ENCODE measurements at places on chromosomes 3 and 15.

GRCh38 chr3:115628075-115628412 is 4.7 kb downstream of the GAP43 start:
- H3K4me3 ChIP-seq, result no peak overlapping the region
- H3K27ac ChIP-seq, result no peak overlapping the region
- peaks cover 17% of the 10 kb centered on the region for H3K27me3 ChIP-seq
- no peaks in the 10 kb centered on the region for H3K36me3 ChIP-seq

DNA sequence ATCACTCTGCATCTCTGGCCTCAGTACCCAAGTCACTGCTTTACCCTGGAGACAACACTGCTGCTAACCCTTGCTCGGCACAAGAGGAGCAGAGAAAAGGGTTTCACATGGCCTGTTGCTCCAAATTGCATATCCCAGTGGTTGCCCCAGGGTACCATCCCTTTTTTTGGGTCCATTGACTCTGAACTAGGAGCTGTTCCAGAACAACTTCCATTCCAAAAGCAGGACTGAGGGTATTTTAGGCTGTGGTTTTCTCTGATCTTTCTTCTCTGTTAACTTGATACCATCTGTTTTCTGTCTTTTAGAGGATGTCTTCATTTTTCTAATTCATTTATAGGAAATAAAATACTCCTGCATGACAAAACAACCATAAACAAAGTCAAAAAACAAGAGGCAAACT is 17.3 kb upstream of the RYK start:
- no peak overlapping the region for H3K4me3 ChIP-seq
- H3K4me1 ChIP-seq, result no peaks in the 10 kb centered on the region
- H3K36me3 ChIP-seq, result no peaks in the 10 kb centered on the region

GRCh38 chr15:51624022-51624421 is 1.5 kb upstream of the DMXL2 start:
- H3K27ac ChIP-seq, result no peak overlapping the region
- H3K27me3 ChIP-seq, result no peaks in the 10 kb centered on the region
- no peaks in the 10 kb centered on the region for H3K36me3 ChIP-seq
- DNase-seq, result no peak
- H3K4me1 ChIP-seq, result peaks cover 2% of the 10 kb centered on the region

GRCh38 chr3:169240786-169241486 is 422.6 kb downstream of the MECOM start:
- no peak overlapping the region for H3K4me3 ChIP-seq
- no peaks in the 10 kb centered on the region for H3K36me3 ChIP-seq
- peaks cover 9% of the 10 kb centered on the region for H3K27me3 ChIP-seq
- no peak overlapping the region for H3K27ac ChIP-seq

DNA sequence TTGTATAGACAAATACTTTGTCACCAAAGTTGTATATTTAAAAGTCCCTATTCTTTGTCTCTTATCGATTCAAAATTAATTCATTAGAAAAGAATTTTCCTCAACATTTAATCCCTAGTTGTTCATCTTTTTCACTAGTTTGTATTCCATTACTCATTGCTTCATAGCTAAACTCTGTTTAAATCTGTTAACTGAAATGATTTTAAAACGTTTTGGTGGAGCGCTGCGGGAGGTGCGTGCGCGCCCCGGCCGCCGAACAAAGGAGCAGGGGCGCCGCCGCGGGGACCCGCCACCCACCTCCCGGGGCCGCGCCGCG is 56.4 kb upstream of the GOLGA8A start:
- H3K27ac ChIP-seq, result no peak overlapping the region
- H3K27me3 ChIP-seq, result peaks cover 55% of the 10 kb centered on the region
- H3K4me1 ChIP-seq, result peaks cover 5% of the 10 kb centered on the region
- no peak overlapping the region for H3K4me3 ChIP-seq

DNA sequence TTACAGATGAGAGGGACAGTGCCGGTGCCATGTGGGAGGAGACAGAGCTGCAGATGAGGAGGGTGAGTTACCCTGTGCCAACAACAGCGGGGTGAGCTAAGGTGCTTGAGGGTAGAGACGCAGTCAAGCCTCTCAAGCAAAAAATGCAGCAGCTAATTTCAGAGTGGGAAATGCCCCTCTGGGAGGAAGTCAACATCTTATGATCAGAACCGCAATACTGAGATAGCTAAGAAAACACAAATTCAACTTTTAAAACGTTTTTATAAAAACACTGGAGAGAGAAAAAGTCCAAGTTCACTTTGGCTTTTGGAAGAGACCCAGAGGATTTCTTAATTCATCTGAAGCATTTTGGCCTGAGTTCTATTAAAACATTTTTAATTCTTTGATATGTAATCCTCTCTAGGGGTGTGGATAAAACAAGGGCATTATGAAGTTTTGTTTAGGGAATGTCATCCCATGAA is 319.2 kb downstream of the SLC9A9 start:
- no peak overlapping the region for H3K4me3 ChIP-seq
- DNase-seq, result peak; percentile 32
- H3K27me3 ChIP-seq, result no peaks in the 10 kb centered on the region
- H3K4me1 ChIP-seq, result peaks cover 2% of the 10 kb centered on the region

- H3K27me3 ChIP-seq, result no peaks in the 10 kb centered on the region
- H3K4me1 ChIP-seq, result no peaks in the 10 kb centered on the region
- H3K4me3 ChIP-seq, result no peak overlapping the region
- no peak for DNase-seq
Measured at GRCh38 chr15:50256188-50257041, 9.1 kb downstream of the HDC start.

GRCh38 chr3:57682284-57682683 is 10.6 kb downstream of the DENND6A start:
- H3K27ac ChIP-seq, result no peak overlapping the region
- no peak overlapping the region for H3K4me3 ChIP-seq
- DNase-seq, result no peak

DNA sequence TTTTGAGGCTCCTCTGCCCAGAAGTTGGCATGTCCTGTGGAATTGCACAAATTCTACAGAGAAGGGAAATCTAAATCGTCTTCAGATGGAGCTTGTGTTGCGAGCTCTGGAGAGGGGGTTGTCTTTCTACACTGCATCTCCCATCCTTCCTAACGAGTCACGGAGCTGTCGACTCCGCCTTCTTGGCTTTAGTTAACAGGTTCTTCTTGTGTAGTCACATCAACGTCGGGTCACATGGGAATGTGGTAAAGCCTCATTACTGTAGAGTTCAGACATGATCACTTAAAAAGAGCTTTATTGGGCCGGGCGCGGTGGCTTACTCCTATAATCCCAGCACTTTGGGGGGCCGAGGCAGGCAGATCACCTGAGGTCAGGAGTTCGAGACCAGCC is 60.0 kb downstream of the DNASE1L3 start:
- peaks cover 2% of the 10 kb centered on the region for H3K4me1 ChIP-seq
- H3K4me3 ChIP-seq, result no peak overlapping the region
- H3K27ac ChIP-seq, result no peak overlapping the region

GRCh38 chr3:127539366-127540060 is 51.0 kb downstream of the TPRA1 start:
- H3K27me3 ChIP-seq, result peaks cover 9% of the 10 kb centered on the region
- no peak overlapping the region for H3K27ac ChIP-seq
- peaks cover 2% of the 10 kb centered on the region for H3K4me1 ChIP-seq
- no peak for DNase-seq
- no peak overlapping the region for H3K4me3 ChIP-seq
- no peaks in the 10 kb centered on the region for H3K36me3 ChIP-seq

DNA sequence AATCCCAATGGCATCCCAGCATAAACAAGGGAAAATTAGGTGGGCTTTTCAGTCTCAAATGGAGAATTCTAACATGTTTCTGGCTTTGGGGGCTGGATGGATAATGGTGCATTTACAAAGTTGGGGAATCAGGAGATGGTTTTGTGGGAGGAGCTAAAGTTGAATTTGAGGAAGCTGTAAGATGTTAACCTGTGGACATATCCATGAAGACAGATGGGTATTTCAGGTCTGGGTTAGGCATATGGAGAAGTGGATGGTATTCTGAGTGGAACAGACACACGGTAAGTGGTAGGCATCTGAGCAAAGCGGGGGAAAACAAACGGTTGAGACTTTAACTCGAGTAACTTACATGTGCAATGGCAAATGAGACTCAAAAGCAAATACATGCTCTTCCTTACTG is 1.7 kb upstream of the LMLN start:
- peaks cover 40% of the 10 kb centered on the region for H3K36me3 ChIP-seq
- no peaks in the 10 kb centered on the region for H3K27me3 ChIP-seq
- peaks cover 12% of the 10 kb centered on the region for H3K4me1 ChIP-seq
- no peak overlapping the region for H3K27ac ChIP-seq

- DNase-seq, result no peak
- H3K36me3 ChIP-seq, result no peaks in the 10 kb centered on the region
- no peaks in the 10 kb centered on the region for H3K4me1 ChIP-seq
Measured at GRCh38 chr3:152229692-152230091, 39.0 kb upstream of the MBNL1 start.

- no peaks in the 10 kb centered on the region for H3K27me3 ChIP-seq
- DNase-seq, result peak; percentile 78
- no peak overlapping the region for H3K4me3 ChIP-seq
Measured at GRCh38 chr15:35519541-35520149, 26.3 kb downstream of the DPH6 start.

DNA sequence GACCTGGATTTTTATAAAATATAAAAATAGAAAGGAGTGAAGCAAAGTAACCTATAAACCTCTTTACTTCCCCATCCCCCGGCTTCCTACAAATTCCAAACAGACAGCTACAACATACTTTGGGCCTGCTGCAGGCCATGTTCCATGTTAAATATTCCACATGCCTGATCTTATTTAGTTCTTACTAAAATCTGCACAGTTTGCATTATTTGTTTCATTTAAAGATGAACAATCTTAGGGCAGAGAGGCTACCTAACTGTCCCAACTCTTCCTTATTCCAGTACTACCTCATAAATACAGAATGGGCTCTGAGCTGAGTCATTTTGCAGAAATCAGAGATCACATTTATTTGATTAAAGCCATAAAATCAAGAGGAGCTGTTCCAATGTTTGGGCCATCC is 665.0 kb downstream of the PDCD6IP start:
- H3K4me3 ChIP-seq, result no peak overlapping the region
- H3K36me3 ChIP-seq, result no peaks in the 10 kb centered on the region
- DNase-seq, result no peak
- no peaks in the 10 kb centered on the region for H3K4me1 ChIP-seq
- H3K27ac ChIP-seq, result no peak overlapping the region
- no peaks in the 10 kb centered on the region for H3K27me3 ChIP-seq

- no peaks in the 10 kb centered on the region for H3K4me1 ChIP-seq
- no peak overlapping the region for H3K4me3 ChIP-seq
- no peak for DNase-seq
- peaks cover 3% of the 10 kb centered on the region for H3K36me3 ChIP-seq
- H3K27me3 ChIP-seq, result no peaks in the 10 kb centered on the region
- H3K27ac ChIP-seq, result no peak overlapping the region
Measured at GRCh38 chr15:70902107-70902506, 9.5 kb downstream of the LRRC49 start.

- no peak overlapping the region for H3K27ac ChIP-seq
- H3K4me1 ChIP-seq, result no peaks in the 10 kb centered on the region
- H3K4me3 ChIP-seq, result no peak overlapping the region
- no peaks in the 10 kb centered on the region for H3K27me3 ChIP-seq
Measured at GRCh38 chr15:84033793-84034553, 201.6 kb upstream of the GOLGA6L4 start.

GRCh38 chr3:14301558-14301957 is 100.8 kb upstream of the SLC6A6 start:
- DNase-seq, result no peak
- H3K27me3 ChIP-seq, result peaks cover 57% of the 10 kb centered on the region
- peaks cover 16% of the 10 kb centered on the region for H3K4me1 ChIP-seq
- no peak overlapping the region for H3K4me3 ChIP-seq
- no peak overlapping the region for H3K27ac ChIP-seq

DNA sequence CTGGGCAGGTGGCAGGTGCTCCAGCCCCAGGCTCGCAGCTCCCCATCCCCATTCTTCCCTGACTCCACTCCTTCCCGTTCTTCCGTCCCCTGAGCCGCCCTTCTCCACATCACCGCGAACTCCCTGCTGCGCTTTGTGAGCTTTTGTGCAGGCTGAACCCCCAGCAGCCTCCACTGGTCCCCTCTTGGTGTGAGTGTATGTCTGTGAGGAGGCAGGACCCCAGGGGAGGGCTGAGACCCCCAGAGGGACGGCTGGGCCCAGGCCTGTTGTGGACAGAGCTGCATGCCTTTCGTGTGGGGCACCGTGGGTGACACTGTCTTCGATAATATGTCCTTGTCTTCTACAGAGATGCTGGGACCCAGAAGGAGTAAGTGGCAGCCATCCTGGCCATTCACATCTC is 7.3 kb upstream of the ITIH3 start:
- H3K27me3 ChIP-seq, result peaks cover 3% of the 10 kb centered on the region
- H3K4me3 ChIP-seq, result no peak overlapping the region
- no peak for DNase-seq

DNA sequence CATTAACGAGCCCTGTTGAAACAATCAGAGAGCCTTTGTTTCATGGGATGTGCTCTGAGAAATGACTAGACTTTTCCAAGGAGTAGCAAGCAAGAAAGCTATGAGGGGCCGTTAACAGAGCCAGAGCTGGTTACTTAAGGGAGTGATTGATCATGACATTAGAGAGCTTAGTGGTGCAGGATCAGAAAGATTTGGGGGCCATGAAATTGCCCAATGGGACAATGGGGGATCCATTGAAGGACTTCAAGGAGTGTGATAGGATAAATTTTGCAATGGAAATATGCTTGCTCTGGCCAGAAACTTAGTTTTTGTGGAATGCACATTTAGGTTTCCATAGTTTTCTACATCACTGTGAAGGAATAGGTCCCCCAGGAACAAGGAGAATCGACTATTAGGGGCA is 45.6 kb downstream of the LRRC3B start:
- peak overlapping the region; percentile 53 for H3K27ac ChIP-seq
- H3K4me1 ChIP-seq, result no peaks in the 10 kb centered on the region
- peak; percentile 89 for DNase-seq
- H3K27me3 ChIP-seq, result no peaks in the 10 kb centered on the region

DNA sequence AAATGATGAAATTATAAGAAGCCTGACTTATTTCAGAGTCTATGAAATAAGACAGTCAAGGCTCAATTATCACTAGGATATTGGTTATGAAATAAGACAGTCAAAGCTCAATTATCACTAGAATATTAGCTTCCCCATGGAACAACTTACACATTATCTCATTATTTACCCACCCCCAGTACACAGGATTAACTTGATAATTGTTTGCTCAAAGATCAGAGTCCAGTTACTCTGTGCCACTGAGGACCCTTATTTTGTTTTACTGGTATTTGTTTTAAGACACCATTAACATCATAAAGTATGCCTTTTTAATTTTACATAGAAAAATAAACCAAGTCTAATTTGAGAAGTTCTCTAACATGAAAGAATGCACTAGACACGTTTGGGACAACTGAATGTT is 225.4 kb downstream of the SI start:
- H3K27me3 ChIP-seq, result no peaks in the 10 kb centered on the region
- DNase-seq, result no peak
- H3K27ac ChIP-seq, result no peak overlapping the region
- no peaks in the 10 kb centered on the region for H3K36me3 ChIP-seq
- H3K4me3 ChIP-seq, result no peak overlapping the region

DNA sequence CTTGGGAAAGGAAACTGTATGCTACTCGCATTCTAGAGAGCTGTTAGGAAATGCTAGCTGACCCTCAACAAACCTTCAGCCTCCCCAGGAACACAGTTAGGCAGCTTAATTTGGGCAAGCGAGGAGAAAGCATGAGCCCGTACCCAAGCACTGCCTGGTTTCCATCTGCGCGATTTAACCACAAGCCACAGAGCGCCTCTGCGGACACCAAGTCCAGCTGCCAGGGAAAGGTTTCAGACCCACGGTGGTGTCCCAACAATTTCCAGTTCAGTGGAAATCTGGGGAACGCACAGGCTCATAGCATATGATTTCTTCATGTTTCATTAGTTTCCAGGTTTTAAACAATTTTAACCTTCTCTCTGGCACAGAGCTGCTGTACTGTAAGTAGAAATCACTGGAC is 617.6 kb downstream of the FHIT start:
- peaks cover 6% of the 10 kb centered on the region for H3K4me1 ChIP-seq
- no peaks in the 10 kb centered on the region for H3K36me3 ChIP-seq
- DNase-seq, result no peak
- no peaks in the 10 kb centered on the region for H3K27me3 ChIP-seq
- no peak overlapping the region for H3K4me3 ChIP-seq
